NCI-H2107 (cell line): ENCODE measurements at places on chromosomes 5 and 9.

GRCh38 chr5:139901986-139902385, 106.4 kb downstream of the PSD2 start:
- no peak for DNase-seq

DNA sequence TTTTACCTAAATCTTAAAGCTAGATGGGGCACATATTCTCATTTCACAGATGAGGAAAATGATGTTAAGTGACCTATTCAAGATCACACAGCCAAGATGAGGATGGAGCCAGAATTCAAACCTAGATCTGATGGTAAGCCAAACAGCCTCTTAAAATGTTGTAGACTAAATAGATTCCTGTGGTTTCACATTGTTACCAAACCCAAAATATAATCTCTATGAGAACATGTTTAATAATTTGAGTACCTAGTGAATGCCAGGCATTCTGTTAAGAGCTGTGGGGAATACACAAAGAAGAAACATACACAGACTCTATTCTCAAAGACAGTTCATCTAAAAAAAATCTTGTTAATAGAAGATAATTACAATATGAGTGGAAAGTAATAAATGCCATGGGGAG, 25.2 kb downstream of the HOMER1 start:
- no peak for DNase-seq

DNA sequence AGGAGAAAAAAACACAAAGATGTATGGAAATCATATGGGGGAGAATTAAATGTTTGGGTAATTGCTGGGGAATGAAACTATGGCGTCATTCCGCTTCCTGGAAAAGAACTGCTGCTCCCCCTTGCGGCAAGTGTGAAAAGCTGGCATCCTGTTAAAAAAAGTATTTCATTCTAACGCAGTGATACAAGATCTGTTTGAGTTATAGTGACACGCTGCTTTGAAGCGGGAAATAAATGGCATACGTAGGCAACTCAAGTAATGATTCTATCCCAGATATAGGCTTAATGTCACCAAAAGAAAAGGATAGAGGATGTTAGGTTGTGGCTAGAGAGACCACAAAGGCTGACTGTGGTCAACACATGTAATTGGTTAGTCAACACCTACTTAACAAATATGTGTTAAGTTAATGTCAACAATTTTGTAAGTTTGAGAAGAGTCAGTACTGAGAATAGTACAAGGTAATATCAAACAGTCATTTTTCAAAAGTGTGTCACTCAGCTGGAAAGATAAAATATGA, 70.2 kb upstream of the ALDH1A1 start:
- no peak for DNase-seq

GRCh38 chr9:31783491-31783890, 601.0 kb upstream of the ACO1 start:
- no peak for DNase-seq

DNA sequence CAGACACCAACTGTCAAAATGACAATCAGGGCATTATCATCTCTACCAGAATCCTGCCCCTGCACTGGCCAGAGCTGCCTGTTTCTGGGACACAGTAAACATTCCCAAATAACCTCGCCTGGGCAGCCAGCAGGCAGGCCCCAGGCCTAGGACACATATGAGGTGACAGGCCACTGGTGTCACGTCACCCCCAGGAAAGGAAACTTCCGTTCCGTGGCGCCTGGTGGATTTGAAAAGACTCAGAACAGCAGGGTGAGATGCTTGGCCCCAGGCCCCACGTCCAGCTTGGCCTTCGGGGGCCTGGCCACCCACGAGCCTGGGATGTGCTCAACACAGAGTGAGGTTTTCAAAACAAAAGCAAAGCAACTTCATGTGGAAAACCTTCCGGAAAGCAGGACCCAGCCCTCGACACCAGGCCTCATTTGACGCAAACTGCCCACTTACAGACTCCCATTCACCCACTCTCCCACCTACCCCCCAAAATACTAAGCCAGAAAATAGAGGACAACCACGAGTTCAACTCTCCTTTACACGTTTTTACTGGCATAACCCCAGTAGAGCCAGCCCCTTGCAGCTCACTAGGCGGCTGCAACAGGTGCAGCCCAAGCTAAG, 1.2 kb downstream of the SEMA4D start:
- no peak for DNase-seq

DNA sequence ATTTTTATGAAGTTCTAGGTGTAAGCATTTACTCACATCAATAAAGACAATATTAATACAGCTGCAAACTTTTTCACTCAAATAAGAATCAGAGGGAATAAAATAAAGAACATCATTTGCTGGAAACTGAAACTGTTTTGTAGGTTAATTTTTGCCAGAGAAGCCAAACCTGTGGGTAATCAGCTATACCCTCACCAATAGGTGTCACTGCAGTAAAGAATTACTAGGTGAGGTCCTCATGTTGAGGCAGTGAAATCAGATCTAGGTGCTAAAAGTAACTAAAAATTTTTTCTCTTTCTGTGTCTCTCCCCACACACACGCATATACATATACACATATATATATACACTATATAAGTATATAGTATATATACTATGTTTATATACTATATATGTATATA, 1016.3 kb upstream of the SEMA6A start:
- no peak for DNase-seq

GRCh38 chr5:159893040-159893695, 23.1 kb upstream of the ADRA1B start:
- no peak for DNase-seq

DNA sequence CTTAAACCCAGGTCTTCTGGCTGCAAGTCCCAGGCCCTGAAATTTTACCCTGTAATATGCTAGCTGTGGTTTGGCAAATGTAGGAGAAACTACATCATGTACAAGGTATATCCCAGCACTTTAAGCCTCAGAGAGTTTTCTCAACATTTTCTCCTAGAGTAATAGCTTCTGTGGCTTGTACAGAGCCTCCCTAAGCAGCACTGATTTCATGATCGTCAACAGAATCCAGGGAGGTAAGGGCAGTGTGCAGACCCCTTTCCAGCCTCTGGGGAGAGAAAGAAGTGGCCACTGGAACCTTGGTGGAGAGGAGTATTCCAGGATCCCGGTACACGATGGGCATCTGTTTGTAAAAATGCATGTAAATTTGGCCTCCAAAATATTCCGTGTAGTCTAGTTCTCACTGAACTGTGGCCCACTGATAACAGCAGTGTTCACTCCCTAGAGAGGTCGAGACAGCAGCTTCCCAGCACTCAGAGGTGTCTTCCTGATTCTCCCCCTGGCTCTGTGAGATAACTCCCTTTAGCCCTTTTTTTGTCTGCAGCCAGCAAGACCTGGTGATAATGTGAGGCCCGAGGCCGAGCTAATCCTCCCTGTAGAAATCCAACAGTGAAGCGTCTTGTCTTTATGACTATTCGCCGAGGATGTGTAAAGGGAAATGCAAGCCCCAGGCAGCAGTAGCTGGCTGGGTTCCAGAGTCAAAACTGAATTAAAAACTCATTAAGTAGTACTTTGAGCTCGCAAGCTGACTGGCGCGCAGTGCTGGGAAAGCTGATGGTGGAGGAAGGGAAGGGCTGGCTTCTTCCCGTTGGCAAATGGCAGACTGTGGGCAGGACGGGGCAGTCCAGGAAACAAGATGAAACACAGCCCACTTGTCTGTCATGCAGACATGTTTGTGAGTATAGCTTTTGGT, 59.0 kb downstream of the MAP1B start:
- DNase-seq = peak; percentile 58
